ENCODE measurements at places on chromosomes 1 and 21.

- no peak for DNase-seq
Observed at GRCh38 chr21:15870819-15871218, 141.0 kb downstream of the USP25 start.

DNA sequence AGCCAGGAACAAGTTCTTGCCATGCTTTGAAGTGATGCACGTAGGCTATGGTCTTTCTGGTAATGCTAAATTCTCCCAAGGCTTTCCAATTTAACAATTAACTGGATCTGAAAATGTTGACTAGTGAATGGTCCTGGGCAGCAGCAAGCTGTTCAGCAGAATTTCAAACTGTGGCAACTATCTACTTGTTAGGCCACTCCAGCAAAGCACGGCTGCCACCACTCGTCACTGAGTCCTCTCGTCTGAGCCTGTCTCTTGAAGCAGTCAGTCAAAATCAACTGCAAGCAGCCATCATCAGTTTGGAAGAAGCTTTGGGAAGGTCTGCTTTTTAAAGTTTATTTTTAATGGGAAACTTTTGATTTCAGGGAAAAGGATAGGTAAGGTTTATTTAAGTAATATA lies 6.1 kb downstream of the FLVCR1 start:
- no peak for DNase-seq

DNA sequence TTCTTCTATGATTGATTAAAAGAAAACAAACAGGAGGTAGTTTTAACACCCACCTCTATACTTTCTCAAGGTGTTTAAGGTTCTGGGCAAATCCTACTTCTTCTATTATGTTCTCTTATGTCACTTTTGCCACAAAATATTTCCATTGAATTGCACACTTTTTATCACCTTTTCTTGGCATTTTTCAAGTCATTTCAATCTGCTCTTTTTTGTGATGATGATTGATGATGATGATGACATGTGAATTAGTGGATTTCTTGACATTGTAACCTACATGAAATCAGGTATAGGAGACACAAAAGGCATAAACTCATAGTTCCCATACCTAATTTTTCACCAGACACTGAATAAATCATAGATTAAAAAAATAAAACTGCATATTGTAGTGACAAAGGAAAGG lies 4.1 kb downstream of the PTPRC start:
- no peak for DNase-seq

DNA sequence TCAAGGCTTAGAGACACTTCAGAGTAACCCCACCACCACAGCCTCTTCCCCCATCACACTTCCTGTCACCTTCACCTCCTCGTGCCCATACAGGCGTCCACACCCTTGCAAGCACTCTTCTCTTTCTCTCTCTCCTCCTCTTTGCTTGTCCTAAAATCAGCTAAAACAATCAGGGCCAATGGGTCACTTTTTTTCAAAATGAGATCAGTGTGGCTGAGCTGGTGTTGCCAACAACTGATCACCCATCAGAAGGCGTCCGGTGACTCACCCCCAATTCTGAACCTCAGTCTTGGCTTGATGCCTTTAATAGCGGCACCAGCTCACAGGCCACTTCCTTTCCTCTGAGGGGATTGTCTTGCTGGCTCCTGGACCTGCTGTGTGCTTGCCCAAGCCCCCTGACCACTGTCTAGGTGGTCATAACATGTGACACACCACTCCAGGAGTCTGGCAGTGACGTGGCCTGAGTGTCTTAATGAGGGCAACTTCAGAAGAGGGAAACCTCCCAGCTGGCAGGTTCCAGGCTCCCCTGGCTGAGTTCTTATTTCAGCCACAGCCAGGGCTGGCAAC lies 1.6 kb downstream of the DRAXIN start:
- DNase-seq, result peak; percentile 22

DNA sequence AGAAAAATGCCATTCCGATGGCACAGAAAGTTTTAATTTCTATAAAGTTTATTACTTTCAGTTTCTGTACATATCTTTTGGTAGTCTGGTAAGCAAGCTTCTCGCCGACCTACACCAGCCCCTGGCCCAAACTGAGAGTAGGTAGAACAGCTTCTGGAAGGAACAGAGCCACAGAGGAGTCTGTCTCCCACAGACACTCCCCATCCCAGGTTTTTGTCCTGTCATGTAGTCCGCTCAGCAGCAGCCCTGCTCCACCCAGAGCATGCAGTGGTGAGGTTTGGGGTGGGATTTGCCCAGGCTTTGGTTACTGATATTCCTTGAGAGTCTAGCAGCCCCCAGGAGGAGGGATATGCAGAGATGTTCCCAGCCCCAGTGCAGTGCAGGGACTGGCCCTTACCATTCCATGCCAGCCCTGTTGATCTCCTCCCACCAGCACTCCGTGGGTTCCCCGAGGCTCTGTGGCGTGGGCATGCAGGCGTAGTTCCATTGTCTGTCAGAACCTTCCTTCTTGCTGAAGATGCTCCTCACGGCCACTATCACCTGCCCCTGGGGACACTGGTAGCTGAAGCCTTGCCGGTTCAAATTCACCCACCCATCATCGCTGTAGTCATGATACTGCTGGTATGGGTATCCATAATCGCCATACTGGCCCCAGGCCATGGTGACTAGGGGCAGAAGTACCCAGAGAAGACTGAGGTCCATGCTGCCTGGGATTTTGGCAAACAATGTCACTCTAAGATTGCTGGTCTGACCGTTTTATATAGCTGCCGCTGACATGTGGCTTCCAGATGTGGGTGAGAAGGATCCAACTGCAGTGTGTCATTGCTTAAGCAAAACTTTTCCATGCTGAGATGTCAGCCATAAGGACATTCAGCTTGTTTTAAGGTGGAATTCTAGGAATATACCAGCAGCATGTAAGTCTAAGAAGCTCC lies at the start of gene DPT:
TSS of gene DPT (minus strand) at position 734 of the 932 bp plus-strand sequence. CDS start at position 702, 32 bp downstream.
- no peak for DNase-seq

- DNase-seq, result no peak
Observed at GRCh38 chr1:113958691-113959090, 20.6 kb upstream of the OLFML3 start.

- DNase-seq, result no peak
Observed at GRCh38 chr1:37128091-37128490, 93.8 kb upstream of the GRIK3 start.

DNA sequence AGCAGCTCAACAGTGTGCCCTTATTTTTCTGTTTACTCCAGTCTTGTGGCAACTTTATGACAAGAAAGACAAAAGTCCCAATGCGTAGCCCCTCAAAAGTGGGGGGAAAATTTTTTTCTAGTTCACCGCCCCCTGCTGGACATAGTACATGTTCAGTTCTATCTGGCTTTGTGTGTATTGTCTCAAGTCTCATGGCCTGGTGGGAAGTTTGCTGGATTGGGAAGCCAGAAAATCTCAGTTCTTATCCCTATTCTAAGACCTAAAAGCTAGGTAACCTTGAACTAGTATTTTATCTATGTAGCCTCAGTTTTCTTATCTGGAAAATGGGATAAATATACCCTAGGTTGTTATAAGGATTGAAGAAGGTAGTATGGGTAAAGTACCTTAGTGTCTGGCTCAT lies 55.8 kb upstream of the LDLRAP1 start:
- DNase-seq, result peak; percentile 30

- DNase-seq, result no peak
Observed at GRCh38 chr1:205505076-205505729, 734 bp downstream of the CDK18 start.

DNA sequence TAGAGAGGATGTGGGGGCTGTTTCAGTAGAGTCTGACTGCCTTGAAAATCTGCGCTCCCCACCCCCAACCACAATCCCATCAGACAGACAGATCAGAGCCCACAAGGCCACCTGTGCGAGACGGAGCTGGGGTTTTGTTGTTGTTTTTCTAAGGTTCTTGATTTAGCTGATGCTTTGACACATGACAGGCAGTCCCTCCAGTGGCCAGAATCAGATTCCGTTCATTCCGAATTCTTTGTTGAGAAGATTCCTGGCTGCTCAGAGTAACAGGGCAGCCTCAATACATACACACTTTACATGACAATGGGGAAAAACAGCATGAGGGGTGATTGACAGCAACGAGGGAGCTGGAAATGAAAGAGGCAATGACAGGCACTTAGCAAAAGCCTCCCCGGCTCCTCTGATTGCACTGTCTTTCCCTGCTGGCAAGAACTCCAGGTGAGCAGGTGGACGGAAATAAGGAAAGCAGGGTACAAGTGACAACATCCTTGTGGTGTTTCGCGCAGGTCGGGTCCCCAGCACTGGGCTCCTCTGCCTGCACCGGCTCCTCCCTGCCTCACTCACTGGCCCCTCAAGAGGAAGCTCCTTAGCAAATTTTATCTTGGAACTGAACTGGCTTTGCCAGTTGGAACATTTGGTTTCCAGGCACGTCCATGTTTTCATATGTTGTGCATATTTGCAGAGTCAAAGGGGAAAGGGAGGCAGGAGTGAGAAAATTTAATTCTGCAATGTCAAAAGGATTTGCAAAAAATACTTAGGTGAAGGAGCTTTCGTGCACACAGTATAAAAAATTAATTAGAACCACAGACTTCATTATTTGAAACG lies 148.7 kb downstream of the PGBD5 start:
- no peak for DNase-seq

GRCh38 chr21:40638466-40639251 lies 208.3 kb downstream of the DSCAM start:
- no peak for DNase-seq

- no peak for DNase-seq
Observed at GRCh38 chr1:13662493-13662892, 37.5 kb upstream of the PRDM2 start.

- DNase-seq, result no peak
Observed at GRCh38 chr1:89429062-89429461, 65.2 kb downstream of the GBP6 start.

DNA sequence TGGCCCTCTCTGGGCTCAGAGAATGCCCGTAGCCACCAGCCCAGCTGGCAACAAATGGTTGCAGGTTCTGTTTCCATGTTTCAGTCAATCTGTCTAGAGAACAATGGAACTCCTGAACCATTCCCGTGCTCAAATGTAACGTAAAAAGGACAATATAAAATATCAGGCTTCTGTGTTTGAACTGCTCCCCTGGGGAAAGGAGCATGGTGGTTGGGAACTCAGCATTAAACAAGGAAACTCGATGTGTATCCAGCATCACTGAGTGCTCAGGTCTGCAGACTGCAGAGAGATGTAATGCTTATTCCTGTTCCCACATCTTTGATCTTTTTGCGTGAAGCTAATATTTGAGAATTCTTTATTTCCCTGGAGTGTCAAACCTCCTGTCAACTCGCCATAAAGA lies 326.5 kb downstream of the KIF26B start:
- DNase-seq, result no peak

DNA sequence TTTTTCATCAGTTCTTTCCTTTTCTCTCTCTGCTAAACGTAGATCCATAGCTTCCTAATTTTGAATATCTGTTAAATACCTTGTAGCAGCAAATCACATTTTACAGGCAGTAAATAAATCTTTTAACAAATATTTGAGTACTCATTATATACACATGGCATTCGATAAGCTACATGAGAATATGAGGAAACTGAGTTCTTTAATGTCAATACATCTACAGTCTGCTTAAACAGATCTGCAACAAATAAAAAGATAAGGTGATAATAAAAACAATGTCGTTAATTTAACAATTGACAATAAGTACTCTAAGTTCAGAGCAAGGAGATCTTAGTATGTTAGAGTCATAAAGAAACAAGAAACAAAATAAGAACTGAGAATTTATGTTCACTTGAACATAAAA lies 42.9 kb downstream of the SELENOF start:
- DNase-seq, result no peak

DNA sequence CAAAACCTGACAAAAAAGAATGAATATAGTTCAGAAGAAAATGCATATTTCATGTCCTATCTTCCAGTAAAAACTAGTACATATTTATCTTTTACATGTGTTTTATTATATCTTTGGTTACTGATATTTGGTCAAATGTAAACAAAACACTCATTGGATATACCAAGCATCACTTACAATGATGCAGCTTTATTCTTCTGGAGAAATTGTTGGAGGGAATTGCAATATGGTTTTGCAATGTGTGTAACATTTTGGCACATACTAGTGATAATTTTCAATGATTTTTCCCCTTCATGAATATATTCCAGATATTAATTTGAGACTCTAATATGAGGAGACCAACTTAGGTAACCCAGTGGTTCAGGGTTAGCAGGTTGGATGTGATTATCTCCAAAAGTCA lies 146.1 kb downstream of the ZC3H11B start:
- no peak for DNase-seq

- DNase-seq, result no peak
Observed at GRCh38 chr21:38819719-38820159, 14.0 kb downstream of the ETS2 start.

DNA sequence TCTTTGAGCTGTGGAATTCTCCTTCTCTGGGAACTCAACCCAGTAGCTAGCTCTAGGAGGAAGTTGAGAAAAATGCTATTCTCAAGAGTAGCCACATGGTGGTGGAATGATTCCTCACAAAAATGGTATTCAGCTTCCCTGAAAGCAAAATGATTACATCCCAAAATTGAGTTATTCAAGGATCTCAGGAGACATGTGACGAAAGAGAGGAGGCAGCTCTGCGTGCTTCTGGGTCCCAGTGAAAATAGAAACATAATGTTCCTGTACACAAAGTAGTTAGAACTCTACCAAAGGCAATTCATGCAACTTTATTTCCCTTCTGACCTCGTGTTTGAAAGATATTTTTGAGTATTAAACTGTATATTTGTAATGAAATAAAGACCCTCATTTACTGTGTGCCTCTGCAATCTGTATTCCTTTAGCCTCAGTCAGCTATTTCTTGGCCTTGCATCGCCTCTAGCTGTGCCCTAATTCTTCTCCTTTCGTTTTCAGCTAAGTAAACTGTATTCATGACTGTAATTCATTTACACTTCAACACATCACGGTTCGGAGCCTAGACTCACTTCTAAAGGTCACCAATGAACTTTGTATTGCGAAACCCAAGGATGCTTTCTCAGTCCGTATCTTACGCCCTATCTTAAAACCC lies 167.3 kb downstream of the FASLG start:
- DNase-seq, result no peak

DNA sequence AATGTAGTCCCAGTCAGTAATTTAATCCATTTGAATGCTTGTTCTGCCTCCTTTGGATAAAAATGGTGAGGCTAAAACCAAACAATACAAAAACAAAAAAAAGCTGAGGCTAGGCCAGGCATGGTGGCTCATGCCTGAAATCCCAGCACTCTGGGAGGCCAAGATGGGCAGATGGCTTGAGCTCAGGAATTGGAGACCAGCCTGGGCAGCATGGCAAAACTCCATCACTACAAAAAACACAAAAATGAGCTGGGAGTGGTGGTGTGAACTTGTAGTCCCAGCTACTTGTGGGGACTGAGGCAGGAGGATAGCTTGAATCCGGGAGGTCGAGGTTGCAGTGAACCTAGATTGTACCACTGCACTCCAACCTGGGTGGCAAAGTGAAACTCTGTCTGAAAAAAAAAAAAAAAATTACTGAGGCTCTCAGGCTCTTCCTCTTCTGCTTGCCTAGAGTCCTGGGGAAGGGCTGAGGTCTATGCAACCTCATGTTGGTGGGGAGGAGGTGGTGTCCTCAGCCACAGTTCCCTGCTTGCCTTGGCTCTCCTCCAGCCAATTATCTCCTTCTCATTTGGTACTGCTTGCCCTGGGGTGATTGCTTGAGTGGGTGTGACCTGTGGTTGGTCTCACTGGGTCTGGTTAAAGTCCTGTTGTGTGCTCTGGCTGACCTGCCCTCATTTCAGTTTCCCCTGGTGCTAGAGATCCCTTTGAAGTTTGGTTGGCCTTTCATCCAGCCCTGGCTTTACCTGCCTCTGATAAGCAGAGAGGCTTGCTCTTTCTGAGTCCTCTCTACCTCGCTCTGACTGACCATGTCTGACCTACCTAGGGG lies 20.9 kb downstream of the S1PR1 start:
- DNase-seq, result no peak

Measured in stimulated activated CD4-positive, alpha-beta T cell treated with anti-CD3 and anti-CD28 coated beads, Interleukin-2, amount 100 ng/mL, for 48 hours (primary cell).